Activated CD4-positive, alpha-beta T cell treated with anti-CD3 and anti-CD28 coated beads, Interleukin-2, amount 10 ng/mL, durations not matched to agents 24 days and 14 days (primary cell): ENCODE measurements at places on chromosomes 1 and 21. TPM values are rescaled to one million over a fixed set of nuclear protein-coding genes. Genes with fewer than 3 reads are reported as not detected.

The S100A9 gene
- total RNA-seq = not detected in 2 replicates

DNA sequence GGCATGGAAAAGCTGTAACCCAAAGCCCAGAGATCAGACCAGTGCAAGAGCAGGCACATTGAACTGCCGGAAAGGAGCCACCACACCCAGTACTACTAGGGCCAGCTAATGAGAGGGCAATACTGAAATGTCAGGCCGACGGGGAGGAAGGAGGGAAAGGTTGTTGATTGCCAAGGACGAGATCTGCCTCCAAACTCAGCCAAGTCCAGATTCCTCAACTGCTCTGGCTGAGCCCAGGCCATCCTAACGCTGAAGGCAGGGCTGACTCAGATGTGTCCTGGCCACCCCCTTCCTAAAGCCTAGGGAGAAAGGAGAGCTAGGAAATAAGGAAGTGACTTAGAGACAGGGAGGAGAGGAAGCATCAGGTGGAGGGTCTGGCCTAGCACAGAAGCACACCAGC is 42.1 kb upstream of the IPO9 start:
- no peak overlapping the region for H3K4me3 ChIP-seq
- H3K27me3 ChIP-seq = no peaks in the 10 kb centered on the region
- peaks cover 11% of the 10 kb centered on the region for H3K4me1 ChIP-seq
- no peak for DNase-seq
- no peak overlapping the region for H3K27ac ChIP-seq

- peaks cover 19% of the 10 kb centered on the region for H3K27me3 ChIP-seq
- no peaks in the 10 kb centered on the region for H3K36me3 ChIP-seq
- H3K27ac ChIP-seq = no peak overlapping the region
- no peak overlapping the region for H3K4me3 ChIP-seq
- DNase-seq = no peak
Measured at GRCh38 chr1:20558191-20558590, 5.8 kb downstream of the FAM43B start.

The CD5L gene
- not detected in 2 replicates for total RNA-seq

GRCh38 chr1:99407018-99407417 is 142.7 kb downstream of the PLPPR4 start:
- DNase-seq = no peak
- no peak overlapping the region for H3K4me3 ChIP-seq
- no peak overlapping the region for H3K27ac ChIP-seq
- no peaks in the 10 kb centered on the region for H3K27me3 ChIP-seq

- no peaks in the 10 kb centered on the region for H3K4me1 ChIP-seq
- no peak overlapping the region for H3K4me3 ChIP-seq
- no peaks in the 10 kb centered on the region for H3K36me3 ChIP-seq
- peaks cover 38% of the 10 kb centered on the region for H3K27me3 ChIP-seq
Measured at GRCh38 chr1:179591253-179591591, 410 bp upstream of the TDRD5 start.

- H3K27me3 ChIP-seq = peaks cover 11% of the 10 kb centered on the region
- H3K4me1 ChIP-seq = peaks cover 2% of the 10 kb centered on the region
- no peak overlapping the region for H3K4me3 ChIP-seq
- H3K36me3 ChIP-seq = no peaks in the 10 kb centered on the region
- no peak for DNase-seq
Measured at GRCh38 chr1:3065797-3066196, 3.2 kb upstream of the PRDM16 start.

- peak overlapping the region; percentile 87 for H3K27ac ChIP-seq
- no peak for DNase-seq
- no peaks in the 10 kb centered on the region for H3K27me3 ChIP-seq
- H3K4me1 ChIP-seq = peaks cover 47% of the 10 kb centered on the region
Measured at GRCh38 chr1:58815686-58816071, 31.8 kb upstream of the JUN start.

The PDZK1 gene
- total RNA-seq = 0.16 TPM in 1 of 2 replicates, not detected in the other

GRCh38 chr1:91555821-91556531 is 55.3 kb downstream of the CDC7 start:
- DNase-seq = peak; percentile 93
- peak overlapping the region; percentile 91 for H3K27ac ChIP-seq
- H3K4me1 ChIP-seq = peaks cover 85% of the 10 kb centered on the region
- H3K4me3 ChIP-seq = peak overlapping the region; percentile 61
- H3K36me3 ChIP-seq = peaks cover 2% of the 10 kb centered on the region

GRCh38 chr1:209885403-209886218 is 52.4 kb upstream of the SYT14 start:
- DNase-seq = peak; percentile 16
- no peaks in the 10 kb centered on the region for H3K36me3 ChIP-seq
- H3K4me3 ChIP-seq = no peak overlapping the region

GRCh38 chr1:156493742-156494141 is 6.8 kb downstream of the MEF2D start:
- H3K27me3 ChIP-seq = no peaks in the 10 kb centered on the region
- no peak overlapping the region for H3K4me3 ChIP-seq
- peaks cover 33% of the 10 kb centered on the region for H3K36me3 ChIP-seq
- H3K27ac ChIP-seq = no peak overlapping the region
- peaks cover 80% of the 10 kb centered on the region for H3K4me1 ChIP-seq

- H3K27ac ChIP-seq = no peak overlapping the region
- no peaks in the 10 kb centered on the region for H3K4me1 ChIP-seq
- peaks cover 9% of the 10 kb centered on the region for H3K27me3 ChIP-seq
Measured at GRCh38 chr1:63795455-63795854, 21.6 kb downstream of the ROR1 start.

DNA sequence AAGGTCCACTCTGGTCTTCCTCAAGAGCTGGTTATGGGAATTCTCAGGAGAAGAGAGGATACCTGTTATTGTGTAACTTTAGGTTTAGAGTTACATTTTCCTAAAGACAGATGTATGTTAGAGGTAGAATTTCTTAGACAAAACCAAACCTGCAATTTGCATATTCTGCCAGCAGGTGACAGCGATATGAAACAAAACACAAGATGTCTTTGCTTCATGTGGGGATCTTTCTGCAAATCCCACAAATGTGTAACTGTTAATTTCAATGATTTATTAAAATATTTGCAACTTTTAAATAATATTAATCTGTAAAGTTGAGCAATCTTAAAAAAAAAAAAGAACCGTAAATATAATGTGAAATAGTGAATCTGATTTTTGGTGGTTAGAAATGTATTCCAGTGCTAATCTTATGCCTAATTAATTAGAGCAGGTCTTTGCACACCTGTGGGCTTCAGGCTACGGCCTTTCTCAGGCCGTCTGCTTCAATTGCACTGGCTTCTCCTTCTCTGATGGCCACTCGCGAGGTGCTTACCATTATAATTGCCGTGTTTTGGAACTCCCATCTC is 33.4 kb downstream of the FAM78B start:
- H3K4me3 ChIP-seq = no peak overlapping the region
- H3K4me1 ChIP-seq = no peaks in the 10 kb centered on the region
- H3K36me3 ChIP-seq = no peaks in the 10 kb centered on the region
- H3K27me3 ChIP-seq = peaks cover 2% of the 10 kb centered on the region
- DNase-seq = no peak
- no peak overlapping the region for H3K27ac ChIP-seq

DNA sequence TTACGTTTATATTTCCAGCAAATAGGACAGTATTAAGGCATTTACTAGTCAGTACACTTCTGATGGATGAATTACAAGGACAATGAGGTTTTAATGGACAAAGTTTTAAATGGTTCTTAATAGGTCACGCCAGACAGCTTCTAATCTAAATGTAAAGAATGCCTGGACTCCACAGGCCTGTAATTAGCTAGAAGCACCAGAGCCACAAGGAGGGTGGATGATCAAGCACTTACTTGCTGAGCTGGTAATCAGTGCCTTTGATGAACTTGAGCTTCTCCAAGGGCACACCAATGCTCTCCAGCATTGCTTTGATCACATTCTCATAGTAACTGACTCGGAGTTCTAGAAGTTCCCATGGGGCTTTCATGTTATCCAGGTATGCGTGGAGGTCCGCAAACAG is 6.8 kb downstream of the YARS1 start:
- H3K4me1 ChIP-seq = peaks cover 50% of the 10 kb centered on the region
- peaks cover 76% of the 10 kb centered on the region for H3K36me3 ChIP-seq
- no peak overlapping the region for H3K4me3 ChIP-seq
- no peaks in the 10 kb centered on the region for H3K27me3 ChIP-seq
- no peak for DNase-seq

- H3K27ac ChIP-seq = peak overlapping the region; percentile 98
- H3K27me3 ChIP-seq = no peaks in the 10 kb centered on the region
- H3K4me1 ChIP-seq = peaks cover 73% of the 10 kb centered on the region
- peak; percentile 94 for DNase-seq
Measured at GRCh38 chr1:21294266-21294989, 4.2 kb upstream of the ECE1 start.

GRCh38 chr1:107935396-107936064 is 29.4 kb downstream of the VAV3 start:
- peak overlapping the region; percentile 61 for H3K4me3 ChIP-seq
- no peaks in the 10 kb centered on the region for H3K27me3 ChIP-seq

DNA sequence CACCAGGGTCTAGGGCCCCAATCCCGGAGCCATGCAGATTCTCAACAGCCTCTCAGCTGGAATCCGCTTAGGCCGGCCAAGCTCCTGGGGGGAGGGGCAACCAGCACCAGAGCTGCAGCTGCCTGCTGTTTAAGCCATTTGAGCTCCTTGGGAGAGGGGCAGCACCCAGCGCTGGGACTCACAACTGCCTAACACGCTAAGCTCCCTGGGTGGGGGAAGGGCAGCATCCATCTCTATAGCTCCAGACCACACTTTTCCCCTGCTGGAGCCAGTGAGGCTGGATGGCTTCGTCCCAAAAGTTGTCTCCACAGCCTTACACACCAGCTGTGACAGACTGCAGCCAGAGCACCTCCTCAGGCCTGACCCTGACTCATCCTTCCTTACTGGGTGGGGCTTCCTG is 6.9 kb upstream of the PTGFR start:
- no peaks in the 10 kb centered on the region for H3K27me3 ChIP-seq
- DNase-seq = no peak
- H3K4me3 ChIP-seq = no peak overlapping the region
- H3K4me1 ChIP-seq = no peaks in the 10 kb centered on the region

DNA sequence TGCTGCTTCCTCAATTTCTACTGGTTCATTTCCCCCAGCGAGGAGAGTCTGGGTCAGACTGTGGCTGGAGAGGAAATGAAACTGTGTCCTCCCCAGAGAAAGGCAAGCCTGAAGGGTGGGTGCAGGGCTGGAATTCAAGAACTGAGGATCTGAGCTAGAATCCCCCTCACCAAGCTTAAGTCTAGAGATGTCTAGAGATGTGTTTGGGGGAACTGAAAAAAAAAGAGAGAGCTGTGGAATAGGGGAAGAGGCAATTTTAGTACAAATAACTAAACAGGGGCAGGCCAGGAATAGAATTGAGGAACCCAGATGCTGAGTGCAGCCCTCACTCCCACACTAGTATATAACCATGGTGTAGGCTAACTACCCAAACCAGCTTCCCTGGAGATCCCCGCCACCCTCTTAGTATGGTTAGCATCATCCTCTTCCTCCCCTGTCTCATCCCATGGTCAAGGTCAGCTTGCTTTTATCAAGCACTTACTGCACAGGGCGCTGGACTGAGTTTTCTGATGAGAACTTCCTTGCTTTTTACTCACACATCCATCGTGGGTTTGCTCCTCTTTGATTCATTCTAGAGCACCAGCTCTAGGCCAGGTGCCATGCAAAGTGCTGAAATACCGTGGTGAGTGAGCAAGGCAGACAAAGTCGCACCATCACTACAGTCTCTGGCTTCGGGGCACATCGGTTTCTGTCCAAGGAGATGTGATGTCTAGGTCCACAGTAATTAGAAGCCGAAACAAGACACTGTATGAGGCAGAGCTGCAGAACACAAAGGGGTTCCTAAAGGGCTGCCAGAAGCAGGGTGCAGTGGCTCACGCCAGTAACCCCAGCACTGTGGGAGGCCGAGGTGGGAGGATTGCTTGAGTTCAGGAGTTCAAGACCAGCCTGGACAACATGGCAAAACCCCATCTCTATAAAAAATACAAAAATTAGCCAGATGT is 112.9 kb upstream of the IPO9 start:
- no peak overlapping the region for H3K4me3 ChIP-seq
- H3K27ac ChIP-seq = no peak overlapping the region
- no peaks in the 10 kb centered on the region for H3K36me3 ChIP-seq
- no peaks in the 10 kb centered on the region for H3K4me1 ChIP-seq
- no peaks in the 10 kb centered on the region for H3K27me3 ChIP-seq

GRCh38 chr1:161092621-161093028 is 3.3 kb upstream of the NECTIN4 start:
- peaks cover 2% of the 10 kb centered on the region for H3K27me3 ChIP-seq
- peak overlapping the region; percentile 50 for H3K4me3 ChIP-seq
- H3K4me1 ChIP-seq = peaks cover 66% of the 10 kb centered on the region
- peaks cover 2% of the 10 kb centered on the region for H3K36me3 ChIP-seq
- peak overlapping the region; percentile 85 for H3K27ac ChIP-seq
- peak; percentile 76 for DNase-seq

The HNRNPU gene
- total RNA-seq = 611 and 612 TPM in 2 replicates

DNA sequence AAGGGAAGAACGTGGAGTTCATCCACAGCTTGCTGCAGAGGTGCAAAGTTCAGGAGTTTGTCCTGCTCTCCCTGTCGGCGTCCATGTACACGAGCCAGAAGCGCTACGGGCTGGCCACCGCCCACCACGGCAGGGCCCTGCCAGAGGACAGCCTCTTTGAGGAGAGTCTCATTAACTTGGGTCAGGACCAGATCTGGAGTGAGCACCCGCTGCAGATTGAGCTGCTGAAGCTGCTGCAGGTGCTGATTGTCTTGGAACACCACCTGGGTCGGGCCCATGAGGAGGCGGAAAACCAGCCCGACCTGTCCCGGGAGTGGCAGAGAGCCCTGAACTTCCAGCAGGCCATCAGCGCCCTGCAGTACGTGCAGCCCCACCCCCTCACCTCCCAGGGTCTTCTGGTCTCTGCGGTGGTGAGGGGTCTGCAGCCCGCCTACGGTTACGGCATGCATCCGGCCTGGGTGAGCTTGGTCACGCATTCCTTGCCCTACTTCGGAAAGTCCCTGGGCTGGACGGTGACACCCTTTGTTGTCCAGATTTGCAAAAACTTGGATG is 73.8 kb upstream of the MORC3 start:
- H3K4me1 ChIP-seq = peaks cover 8% of the 10 kb centered on the region
- DNase-seq = no peak
- H3K27ac ChIP-seq = no peak overlapping the region
- H3K4me3 ChIP-seq = no peak overlapping the region
- H3K36me3 ChIP-seq = peaks cover 38% of the 10 kb centered on the region

DNA sequence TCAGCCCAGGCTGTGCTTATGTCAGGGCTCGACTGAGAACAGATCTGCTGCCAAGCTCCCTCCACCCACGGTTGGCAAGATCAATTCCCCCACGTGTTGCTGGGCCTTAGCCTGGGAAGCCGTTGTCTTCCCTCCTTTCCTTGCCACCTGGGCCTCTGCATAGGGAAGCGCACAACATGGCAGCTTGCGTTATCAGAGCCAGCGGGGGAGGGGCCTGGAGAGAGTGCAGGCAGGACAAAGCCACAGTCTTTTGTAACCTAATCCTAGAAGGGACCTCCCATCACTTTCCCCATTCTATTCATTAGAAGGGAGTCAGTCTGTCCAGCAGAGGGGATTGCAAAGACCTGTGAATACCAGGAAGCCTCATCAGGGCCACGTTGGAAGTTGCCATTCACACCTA is 17.0 kb upstream of the IGSF21 start:
- no peaks in the 10 kb centered on the region for H3K36me3 ChIP-seq
- H3K4me1 ChIP-seq = no peaks in the 10 kb centered on the region
- H3K4me3 ChIP-seq = no peak overlapping the region
- DNase-seq = no peak
- H3K27me3 ChIP-seq = peaks cover 7% of the 10 kb centered on the region

The ESRRG gene
- not detected in 2 replicates for total RNA-seq
